Activated CD4-positive, CD25-positive, alpha-beta regulatory T cell (primary cell): ENCODE measurements at places on chromosomes 6 and 20.

DNA sequence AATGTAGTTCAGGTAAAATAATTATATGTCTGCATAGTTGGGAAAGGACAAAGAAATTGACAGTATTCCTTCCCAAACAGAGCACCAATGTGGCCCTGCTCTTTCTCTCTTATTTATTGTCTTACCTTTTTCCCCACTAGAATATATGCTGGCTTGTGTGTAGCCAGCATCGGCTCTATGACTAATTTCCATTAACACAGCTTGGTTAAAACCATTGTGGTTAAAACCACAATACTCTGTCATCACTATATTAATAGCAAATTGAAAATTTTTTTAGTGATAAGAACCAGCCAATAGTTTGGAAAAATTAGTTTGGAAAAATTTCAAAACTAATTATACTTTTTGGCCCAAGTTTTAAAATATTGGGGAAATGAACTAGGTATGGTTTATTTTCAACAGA lies 535.1 kb downstream of the UTRN start:
- DNase-seq, result no peak

- DNase-seq, result peak; percentile 35
Measured at GRCh38 chr20:49713753-49714712, at the start of gene B4GALT5. TSS of gene B4GALT5 (minus strand) at chr20:49713878. CDS start at chr20:49713690, 188 bp downstream.

DNA sequence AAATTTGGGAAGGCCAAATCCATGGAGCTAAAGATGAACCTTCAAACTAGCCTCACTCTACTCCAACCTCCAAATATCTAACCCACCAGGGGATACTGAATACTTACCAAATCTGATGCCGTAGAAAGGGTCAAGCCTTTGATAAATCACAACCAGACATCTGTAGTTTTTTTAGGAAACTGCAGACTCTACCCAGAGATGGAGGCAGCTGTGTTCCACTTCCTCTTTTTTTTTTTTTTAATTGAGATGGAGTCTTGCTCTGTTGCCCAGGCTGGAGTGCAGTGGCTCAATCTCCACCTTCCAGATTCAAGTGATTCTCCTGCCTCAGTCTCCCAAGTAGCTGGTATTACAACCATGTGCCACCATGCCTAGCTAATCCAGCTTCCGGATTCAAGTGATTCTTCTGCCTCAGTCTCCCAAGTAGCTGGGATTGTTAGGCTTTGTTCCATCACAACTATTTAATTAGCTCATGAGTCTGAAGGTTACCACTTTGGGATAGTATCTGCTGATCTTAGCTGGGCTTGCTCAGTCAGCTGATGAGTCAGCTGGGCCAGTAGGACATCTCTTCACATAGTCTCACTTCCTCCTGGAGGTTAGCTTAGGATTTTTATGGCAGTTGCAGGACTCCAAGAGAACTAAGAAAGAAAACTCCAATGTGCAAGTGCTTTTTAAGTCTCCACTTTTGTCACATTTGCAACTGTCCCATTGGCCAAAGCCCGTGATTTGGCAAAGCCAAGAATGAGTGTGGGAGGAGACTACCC lies 13.3 kb downstream of the FRK start:
- DNase-seq, result no peak

- no peak for DNase-seq
Measured at GRCh38 chr6:159105716-159106115, 60.9 kb upstream of the TAGAP start.

GRCh38 chr6:133890711-133891148 lies 1.8 kb downstream of the TCF21 start:
- no peak for DNase-seq

DNA sequence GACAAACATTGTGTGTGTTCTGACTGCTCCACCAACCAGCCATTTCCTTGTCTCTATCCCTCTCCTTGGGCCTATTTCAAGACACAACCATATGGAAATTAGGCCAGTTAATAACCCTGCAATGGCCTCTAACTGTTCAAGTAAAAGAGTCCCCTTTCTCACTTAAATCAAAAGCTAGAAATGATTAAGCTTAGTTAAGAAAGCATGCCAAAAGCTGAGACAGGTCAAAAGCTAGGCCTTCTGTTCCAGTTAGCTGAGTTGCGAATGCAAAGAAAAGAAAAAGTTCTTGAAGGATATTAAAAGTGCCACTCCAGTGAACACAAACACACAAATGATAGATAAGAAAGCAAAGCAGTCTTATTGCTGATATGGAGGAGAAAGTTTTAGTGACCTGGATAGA lies 22.5 kb downstream of the SERINC1 start:
- DNase-seq, result no peak
